Skin of body (tissue), 3 donors: ENCODE measurements at places on chromosomes 5 and 9.
A peak's percentile ranks its signal among the peaks of the same experiment; 100 is the strongest.

DNA sequence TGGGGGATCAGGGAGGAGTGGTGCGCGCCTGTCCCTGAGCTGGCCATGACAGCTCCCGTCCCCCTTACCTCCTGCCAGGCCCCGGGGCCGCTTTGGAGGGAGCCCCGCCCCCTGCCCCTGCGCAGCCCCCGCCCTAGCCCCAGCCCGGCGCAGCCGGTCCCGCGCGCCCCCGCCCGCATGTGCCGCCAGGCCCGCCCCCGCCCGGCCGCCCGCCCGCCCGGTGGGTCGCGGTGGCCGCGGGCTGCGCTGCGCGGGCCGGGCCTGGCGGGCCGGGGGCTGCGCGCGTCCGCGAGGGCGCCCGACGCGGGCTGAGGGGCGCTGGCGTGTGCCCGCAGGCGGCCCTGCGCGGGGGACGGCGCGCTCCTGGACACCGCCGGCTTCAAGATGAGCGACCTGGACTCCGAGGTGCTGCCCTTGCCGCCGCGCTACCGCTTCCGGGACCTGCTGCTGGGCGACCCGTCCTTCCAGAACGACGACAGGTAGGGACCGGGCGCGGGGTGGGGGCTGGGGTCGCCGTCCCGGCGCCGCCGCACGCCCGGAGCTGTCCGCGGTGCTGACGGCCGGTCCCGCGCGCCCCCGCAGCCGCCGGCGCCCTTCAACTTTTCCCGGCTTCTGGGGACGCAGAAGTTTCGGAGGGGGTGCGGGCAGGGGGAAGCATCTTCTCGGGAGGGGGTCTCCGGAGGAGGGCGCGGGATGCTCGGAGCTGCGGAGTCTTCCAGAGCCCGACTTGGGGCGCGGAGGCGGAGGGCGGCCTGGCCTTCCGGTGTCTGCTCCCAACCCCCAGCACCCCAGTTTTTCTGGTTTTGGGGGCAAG, 12.5 kb downstream of the KCNT1 start:
- DNase-seq: no peak

DNA sequence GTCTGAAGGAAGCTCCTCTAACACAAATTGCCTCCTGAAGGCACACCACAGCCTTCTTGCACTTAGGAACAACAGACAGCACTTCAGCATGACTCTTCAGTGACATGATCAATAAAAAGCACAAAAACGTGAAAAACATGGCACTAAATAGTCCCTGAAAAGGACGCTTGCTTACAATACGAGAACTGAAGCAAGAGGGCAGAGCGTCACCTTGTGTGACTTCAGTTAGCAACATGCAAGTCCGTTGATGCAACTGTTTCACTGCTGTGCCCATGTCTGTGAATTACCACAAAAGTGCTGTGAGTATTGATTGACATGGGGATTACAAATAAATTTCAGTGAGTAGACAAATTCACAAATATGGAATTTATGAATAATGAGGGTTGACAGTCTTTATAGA, 219.9 kb upstream of the GAS1 start:
- no peak for DNase-seq

- no peak for DNase-seq
These were observed 30.1 kb downstream of the NIPSNAP3B start for GRCh38 chr9:104794070-104794469.

DNA sequence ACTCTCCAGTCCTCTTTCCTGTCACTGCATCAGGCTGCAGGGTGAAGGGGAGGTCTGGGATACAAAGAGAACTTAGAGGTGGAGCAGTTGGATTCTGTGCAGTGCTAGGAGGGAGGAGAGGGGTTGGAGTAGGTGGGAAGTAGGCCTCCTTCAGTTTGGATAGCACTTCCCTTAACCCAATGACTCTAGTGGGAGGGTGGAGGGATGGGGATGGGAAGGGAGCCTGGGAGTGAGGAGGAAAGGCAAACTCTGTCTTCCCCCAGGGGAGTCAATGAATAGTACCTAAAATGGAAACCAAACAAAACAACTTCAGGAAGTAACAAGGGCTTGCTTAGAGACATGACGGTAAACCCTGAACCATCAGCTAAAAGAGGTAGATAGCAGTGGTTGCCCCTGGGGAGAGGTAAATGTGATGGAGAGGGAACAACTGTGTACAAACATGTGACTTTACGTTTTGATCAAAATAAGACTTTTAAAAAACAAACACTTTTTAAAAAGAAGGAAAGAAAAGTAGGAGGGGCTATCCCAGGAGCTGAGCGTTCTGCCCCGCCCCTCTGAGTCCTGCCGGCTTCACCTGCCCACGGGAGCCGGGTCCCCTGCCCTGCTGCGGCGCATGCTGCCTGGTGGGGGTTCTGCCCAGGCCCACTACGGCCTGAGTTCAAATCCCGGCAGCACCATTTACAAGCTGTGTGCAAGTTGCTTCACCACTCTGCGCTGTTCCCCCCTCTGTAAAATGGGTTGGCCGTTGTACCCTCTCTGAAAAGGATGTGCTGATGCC, 30.9 kb downstream of the GSN start:
- DNase-seq: peak; percentile 69

- DNase-seq: no peak
These were observed 1275.4 kb upstream of the CDH18 start for GRCh38 chr5:21263361-21263760.

- no peak for DNase-seq
These were observed 291.5 kb downstream of the SEC61B start for GRCh38 chr9:99513441-99514112.

DNA sequence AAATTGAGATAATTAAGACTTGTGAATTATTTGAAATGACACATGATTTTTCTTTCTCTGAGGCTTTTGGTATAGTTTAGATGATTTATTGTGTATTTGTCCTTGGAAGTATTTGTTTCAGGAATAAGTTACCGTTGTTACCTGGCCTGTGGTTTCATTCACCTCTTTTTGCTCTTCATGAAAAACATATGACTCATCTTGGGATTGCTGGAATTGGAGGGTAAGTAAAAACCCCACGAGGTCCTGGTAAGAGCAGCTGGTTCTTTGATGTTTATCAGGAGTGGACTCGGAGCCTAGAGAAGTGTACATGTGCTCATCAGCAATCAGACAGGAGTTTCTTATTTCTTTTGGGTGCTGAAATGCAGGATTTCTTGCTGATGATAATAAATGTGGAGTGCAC, 275.3 kb downstream of the PSAT1 start:
- no peak for DNase-seq

- no peak for DNase-seq
These were observed 92.3 kb downstream of the ANKRD33B start for GRCh38 chr5:10655972-10656830.

- no peak for DNase-seq
These were observed 127.5 kb upstream of the PLCXD3 start for GRCh38 chr5:41637869-41638268.

- no peak for DNase-seq
These were observed 14.8 kb downstream of the RBM27 start for GRCh38 chr5:146218168-146218567.

DNA sequence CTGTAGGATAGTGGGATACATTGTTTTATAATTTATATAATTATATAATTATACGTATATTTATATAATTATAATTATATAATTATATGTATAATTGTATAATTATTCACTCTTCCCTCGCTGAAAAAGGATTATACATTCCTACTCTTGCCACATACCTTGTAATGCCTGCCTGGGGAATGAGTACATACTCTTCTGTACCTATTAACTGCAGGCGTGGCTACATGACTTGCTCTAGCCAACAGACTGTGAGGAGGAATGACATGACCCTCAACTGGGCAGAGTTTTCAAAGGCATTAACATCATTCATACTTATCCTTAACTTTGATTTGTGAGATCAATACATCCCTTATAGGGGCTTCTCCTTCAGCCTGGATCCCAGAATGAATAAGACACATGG, 19.1 kb downstream of the ERMP1 start:
- DNase-seq: no peak

DNA sequence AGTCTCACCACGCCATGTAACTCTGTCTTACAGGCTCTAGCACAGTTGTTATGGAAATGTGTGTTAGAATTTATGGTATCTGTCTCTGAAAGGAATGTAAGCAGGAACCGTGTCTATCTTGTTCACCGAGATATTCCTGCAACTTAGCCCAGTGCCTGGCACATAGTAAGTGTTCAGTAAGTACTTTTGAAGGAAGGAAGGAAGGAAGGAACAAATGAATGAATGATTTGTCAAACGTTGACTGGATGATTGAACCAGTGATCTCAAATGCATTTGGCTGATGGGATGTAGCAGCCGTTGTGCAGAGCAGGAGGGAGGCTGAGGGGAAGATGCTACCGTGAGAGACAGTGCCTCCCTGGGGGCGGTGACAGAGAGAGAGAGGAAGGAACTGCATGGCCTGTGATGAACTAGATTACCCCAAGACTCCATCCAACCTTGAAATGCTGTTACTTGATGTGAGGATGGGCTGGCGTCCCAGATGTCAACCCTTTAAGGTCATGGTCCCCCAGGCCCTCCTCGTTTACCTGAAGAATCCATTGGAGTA, 47.5 kb upstream of the PPARGC1B start:
- DNase-seq: no peak

DNA sequence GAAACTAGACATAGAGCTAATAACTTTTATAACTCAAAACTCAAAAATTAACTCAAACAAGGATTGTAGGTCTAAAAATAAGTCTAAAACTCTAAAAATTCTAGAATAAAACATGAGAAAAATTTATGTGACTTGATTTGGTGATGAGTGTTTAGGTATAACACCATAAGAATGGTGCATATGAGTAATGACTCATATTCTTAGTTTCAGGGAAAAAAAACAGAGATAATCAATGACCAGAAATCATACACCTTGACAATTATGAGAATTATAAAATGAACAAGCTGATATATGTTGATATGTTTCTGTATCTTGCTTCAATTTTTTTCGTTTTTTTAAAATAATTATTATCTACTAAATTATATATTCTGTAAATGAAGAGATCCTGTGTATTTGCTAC, 541.2 kb downstream of the PTPRD start:
- no peak for DNase-seq

GRCh38 chr5:95907740-95908706, 53.6 kb downstream of the ELL2 start:
- DNase-seq: no peak

- peak; percentile 64 for DNase-seq
These were observed 95.9 kb upstream of the SPRY4 start for GRCh38 chr5:142420561-142421227.

GRCh38 chr5:35436400-35437057, 181.1 kb upstream of the SPEF2 start:
- DNase-seq: no peak

DNA sequence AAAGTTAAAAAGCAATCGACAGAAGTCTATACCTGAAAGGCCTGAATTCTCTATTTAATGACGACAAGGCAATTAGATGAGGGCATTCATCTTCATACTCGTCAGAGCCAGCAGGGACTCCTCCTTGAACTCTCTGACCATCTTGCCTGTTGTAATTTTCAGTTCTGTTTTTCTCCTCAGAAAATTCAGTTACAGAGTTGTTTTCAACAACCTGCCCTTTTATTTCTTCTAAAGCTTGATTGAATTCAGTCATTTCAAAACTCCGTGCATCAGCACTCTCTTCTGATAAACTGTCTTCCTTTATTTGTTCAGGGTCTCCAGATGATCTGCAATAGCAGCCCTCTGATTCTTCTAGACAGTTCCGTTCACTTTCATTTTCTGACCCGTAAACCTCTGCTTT, 15.6 kb downstream of the RIOK2 start:
- DNase-seq: no peak

- no peak for DNase-seq
These were observed 62.8 kb downstream of the TLE1 start for GRCh38 chr9:81626511-81626910.

DNA sequence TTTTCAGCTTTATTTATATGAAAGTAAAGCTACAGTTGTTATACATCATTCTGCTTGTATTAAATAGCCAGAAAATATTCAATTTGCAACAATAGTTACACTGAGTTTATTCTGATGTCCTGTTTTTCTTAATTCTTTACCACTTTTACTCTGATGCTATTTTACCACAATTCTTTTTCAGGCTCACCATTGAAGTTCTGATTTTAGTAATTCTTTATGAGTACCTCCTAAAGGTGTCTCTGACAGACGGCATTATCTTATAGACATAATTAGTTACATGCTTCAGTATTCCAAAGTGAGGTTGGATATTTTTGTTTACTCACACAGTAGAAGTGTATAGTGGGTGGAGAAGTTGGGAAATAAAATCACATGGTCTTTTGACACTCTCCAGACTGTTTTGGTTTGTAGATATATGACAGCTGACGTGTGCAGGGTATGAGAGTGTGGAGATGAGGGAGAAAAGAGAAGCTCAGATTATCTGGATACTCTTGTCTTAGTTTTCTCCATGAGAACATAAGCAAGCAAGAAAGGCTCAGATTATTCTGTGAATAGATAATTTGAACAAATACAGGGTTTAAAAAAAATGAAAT, 97.4 kb downstream of the FBXO4 start:
- DNase-seq: no peak

GRCh38 chr9:127074561-127075548, 47.6 kb downstream of the ANGPTL2 start:
- DNase-seq: no peak

DNA sequence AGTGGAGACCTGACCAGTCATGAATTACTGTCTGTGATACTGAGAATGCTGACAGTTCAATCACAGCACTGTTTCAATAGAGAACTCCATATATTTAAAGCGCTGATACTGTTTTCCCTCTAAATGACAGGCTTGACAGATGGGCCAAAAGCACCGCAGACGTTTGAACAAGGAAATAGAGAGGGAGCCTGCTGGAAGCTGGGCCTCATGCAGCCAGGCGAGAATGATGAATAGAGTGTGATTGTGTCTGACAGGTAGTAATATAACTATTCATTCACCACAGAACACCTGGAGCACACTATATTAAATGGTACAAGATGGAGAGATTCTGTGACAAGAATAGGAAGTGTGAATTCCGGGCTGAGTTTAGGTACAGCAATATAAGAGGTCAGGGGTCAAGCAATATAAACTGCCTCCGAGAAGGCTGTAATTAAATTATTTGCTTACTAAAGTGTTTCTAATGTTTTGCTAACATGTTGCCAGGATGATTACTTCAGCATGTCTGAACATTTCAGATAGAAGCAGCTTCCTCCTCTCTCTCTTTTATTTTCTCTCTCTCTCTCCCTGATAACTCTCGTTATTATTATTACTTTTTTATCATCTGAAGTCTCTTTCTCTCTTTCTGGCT, 297.7 kb downstream of the CSNK1G3 start:
- DNase-seq: peak; percentile 7

GRCh38 chr9:126131066-126132010, 195.3 kb upstream of the MVB12B start:
- DNase-seq: no peak

GRCh38 chr5:167752936-167753335, 538.5 kb upstream of the WWC1 start:
- no peak for DNase-seq

GRCh38 chr9:75636427-75637045, 253.9 kb upstream of the PCSK5 start:
- no peak for DNase-seq

GRCh38 chr9:89171231-89171630, 7.4 kb downstream of the SHC3 start:
- DNase-seq: no peak

- DNase-seq: peak; percentile 87
These were observed 108.5 kb downstream of the C9orf152 start for GRCh38 chr9:110099236-110100095.
